Activated CD4-positive, alpha-beta memory T cell treated with anti-CD3 and anti-CD28 coated beads, Interleukin-2, amount 10 ng/mL, durations not matched to agents 7 days and 5 days (primary cell): ENCODE measurements at places on chromosomes 6 and 20. TPM values are rescaled to one million over a fixed set of nuclear protein-coding genes. Genes with fewer than 3 reads are reported as not detected.

- H3K4me3 ChIP-seq: no peak overlapping the region
- peaks cover 76% of the 10 kb centered on the region for H3K36me3 ChIP-seq
- H3K27me3 ChIP-seq: no peaks in the 10 kb centered on the region
- no peak for DNase-seq
These were observed 28.6 kb downstream of the XPO5 start for GRCh38 chr6:43547222-43547621.

STMN3 gene
- total RNA-seq: 20.9 TPM

DNA sequence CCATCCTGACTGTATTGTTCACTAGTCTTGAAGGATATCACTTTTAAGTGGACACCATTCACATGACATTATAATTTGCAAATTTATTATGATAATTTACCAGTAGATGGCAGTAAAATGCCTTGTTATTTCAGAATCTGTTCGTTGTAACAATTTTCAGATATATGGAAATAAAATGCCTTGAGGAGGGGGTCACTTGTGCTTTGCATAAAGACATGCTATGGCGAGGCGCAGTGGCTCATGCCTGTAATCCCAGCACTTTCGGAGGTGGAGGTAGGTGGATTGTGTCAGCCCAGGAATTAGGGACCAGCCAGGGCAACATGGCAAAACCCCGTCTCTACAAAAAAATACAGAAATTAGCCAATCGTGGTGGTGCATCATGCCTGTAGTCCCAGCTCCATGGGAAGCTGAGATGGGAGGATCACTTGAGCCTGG is 9.0 kb upstream of the NCOA6 start:
- H3K4me1 ChIP-seq: peaks cover 2% of the 10 kb centered on the region
- no peaks in the 10 kb centered on the region for H3K36me3 ChIP-seq
- H3K4me3 ChIP-seq: no peak overlapping the region
- H3K27ac ChIP-seq: no peak overlapping the region
- peaks cover 31% of the 10 kb centered on the region for H3K27me3 ChIP-seq

SNAI1 gene
- 0.38 TPM for total RNA-seq

ZKSCAN4 gene
- total RNA-seq: 6.6 TPM

DNA sequence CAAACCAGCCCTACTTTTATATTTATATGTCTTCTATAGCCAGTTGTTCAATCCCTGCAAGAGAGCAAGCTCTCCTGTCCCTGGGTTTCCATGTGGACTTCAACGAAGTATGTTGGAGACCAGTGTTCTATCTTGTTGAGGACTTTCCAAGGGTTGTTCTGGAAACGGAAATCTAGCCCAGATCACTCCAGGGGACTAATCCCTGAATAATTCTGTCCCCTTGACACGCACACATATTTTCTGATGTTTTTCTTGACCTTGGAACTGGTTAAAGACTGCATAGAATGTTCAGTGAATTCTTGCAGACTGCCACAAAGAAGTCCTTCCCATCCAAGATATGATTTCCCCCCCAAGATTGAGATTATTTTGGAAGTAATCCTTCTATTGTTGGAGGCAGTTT is 9.5 kb upstream of the MYLK2 start:
- no peaks in the 10 kb centered on the region for H3K27me3 ChIP-seq
- H3K4me1 ChIP-seq: no peaks in the 10 kb centered on the region
- no peak overlapping the region for H3K27ac ChIP-seq
- no peak overlapping the region for H3K4me3 ChIP-seq
- DNase-seq: no peak
- H3K36me3 ChIP-seq: peaks cover 19% of the 10 kb centered on the region

GRCh38 chr20:32963176-32963575 is 41.1 kb downstream of the SUN5 start:
- H3K36me3 ChIP-seq: peaks cover 1% of the 10 kb centered on the region
- H3K4me3 ChIP-seq: no peak overlapping the region
- no peak overlapping the region for H3K27ac ChIP-seq
- H3K27me3 ChIP-seq: no peaks in the 10 kb centered on the region
- peak; percentile 12 for DNase-seq

UBE2C gene
- total RNA-seq: 184 TPM

- H3K36me3 ChIP-seq: no peaks in the 10 kb centered on the region
- no peak for DNase-seq
- H3K4me3 ChIP-seq: no peak overlapping the region
These were observed 107.9 kb upstream of the SYNDIG1 start for GRCh38 chr20:24361541-24361940.

GRCh38 chr6:78942446-78942845 is 75.1 kb downstream of the IRAK1BP1 start:
- H3K4me3 ChIP-seq: no peak overlapping the region
- no peaks in the 10 kb centered on the region for H3K27me3 ChIP-seq
- H3K36me3 ChIP-seq: peaks cover 60% of the 10 kb centered on the region
- no peak overlapping the region for H3K27ac ChIP-seq

- H3K27ac ChIP-seq: peak overlapping the region; percentile 60
- no peaks in the 10 kb centered on the region for H3K27me3 ChIP-seq
- DNase-seq: no peak
- H3K36me3 ChIP-seq: peaks cover 16% of the 10 kb centered on the region
These were observed 9.9 kb downstream of the CCDC167 start for GRCh38 chr6:37489697-37490336.

DNA sequence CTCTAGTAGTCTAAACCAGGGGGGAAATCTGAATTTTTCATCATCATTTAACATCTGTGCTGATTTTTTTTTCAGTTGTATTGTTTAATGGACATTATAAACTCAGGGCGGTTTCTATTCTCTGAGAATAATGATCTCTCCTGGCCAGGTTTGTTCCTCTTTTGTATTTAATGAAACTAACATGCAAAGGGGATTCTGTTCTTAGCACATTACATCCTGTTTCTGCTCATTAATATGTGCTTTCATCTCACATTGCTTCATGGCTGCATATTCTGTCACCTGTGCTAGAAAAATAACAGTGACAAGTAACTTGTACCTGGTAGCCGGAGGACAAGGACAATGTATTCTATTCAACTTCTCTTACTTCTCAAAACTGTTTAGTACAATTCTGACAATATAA is 806 bp downstream of the HLA-DOB start:
- no peak overlapping the region for H3K27ac ChIP-seq
- peaks cover 2% of the 10 kb centered on the region for H3K27me3 ChIP-seq
- H3K4me3 ChIP-seq: no peak overlapping the region
- H3K4me1 ChIP-seq: no peaks in the 10 kb centered on the region
- DNase-seq: no peak
- no peaks in the 10 kb centered on the region for H3K36me3 ChIP-seq
